Stimulated activated naive B cell treated with anti-CD40 and anti-IgM and Interleukin-4, amounts not matched to agents 10 μg/mL and 1 μg/mL and 100 μg/mL, for 72 hours (primary cell): ENCODE measurements at places on chromosomes 7 and 10.

DNA sequence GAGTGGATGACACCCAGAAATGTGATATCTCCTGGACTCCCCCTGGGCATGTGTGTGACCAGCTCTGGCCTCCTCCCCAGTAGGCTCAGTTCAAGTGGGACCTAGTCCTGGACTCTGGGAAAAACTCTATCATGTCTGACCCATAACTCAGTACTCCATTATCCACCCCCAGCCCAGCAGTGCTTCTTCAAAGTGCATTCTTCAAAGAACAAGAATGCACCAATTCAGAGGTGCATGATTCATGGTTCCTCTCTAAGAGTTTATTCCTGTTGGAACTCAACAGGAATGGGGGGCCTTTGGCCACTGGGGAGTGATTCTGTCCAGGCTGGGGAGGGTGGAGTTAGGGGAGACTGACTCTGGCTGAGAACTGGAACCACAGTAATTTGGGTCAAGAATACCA, 173.6 kb upstream of the CXCL12 start:
- DNase-seq, result no peak

DNA sequence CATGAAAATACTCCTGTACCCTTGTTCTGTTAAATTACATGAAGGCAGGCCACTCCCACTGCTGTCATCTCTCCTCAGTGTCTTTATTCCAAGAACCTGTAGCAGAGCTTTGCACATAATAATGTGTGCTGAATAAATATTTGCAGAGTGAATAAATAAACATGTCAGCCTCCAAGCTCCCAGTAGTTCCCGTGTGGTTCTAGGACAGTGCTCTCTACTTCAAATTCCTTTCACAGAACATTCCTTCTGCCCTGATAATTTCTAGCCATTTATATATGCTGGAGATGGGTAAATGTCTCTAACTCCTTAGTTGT, 20.3 kb upstream of the HYAL4 start:
- DNase-seq, result no peak

- no peak for DNase-seq
Measured at GRCh38 chr7:47553309-47553708, 28.6 kb downstream of the TNS3 start.

DNA sequence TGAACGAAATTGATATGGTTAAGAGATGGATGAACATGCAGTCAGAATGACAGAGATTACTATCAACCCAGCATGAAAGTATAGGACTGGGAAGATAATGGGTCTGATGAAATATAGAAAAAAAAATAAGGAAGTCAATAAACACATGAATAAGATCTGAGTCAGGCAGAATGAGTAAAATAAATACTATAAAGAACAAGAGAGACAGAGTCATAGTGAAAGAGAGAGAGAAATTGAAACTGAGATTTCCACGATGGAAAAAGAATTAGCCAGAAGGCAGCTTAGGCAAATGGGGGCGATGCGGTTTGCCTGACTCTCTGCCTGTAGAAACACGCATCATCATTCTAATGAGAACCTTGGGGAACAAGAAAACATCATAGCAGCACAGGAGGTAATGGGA, 26.6 kb downstream of the SEMA3D start:
- peak; percentile 14 for DNase-seq

GRCh38 chr7:44313621-44314031, 11.8 kb downstream of the CAMK2B start:
- no peak for DNase-seq

DNA sequence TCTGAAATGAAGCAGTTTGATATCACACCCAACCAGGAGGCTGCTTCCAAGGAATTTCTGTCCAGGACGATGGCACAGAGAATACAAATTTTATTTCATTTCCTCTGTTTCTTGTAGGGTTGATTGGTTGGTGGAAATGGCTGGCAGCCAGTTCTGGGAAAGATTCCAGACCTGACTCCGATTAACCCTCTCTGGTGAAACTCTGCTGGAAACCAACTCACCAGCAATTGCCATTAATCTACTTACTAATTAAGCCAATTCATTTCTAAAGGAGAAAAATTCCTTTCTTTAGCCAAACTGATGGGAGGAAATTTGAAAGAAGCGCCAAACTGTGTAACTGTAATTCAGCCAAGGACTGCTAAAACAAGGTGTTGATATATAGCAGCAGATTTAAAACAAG, 10.7 kb downstream of the PTF1A start:
- DNase-seq, result no peak

- no peak for DNase-seq
Measured at GRCh38 chr10:114749510-114749909, 72.1 kb upstream of the FHIP2A start.

- DNase-seq, result no peak
Measured at GRCh38 chr10:61973906-61974305, 72.4 kb downstream of the ARID5B start.

DNA sequence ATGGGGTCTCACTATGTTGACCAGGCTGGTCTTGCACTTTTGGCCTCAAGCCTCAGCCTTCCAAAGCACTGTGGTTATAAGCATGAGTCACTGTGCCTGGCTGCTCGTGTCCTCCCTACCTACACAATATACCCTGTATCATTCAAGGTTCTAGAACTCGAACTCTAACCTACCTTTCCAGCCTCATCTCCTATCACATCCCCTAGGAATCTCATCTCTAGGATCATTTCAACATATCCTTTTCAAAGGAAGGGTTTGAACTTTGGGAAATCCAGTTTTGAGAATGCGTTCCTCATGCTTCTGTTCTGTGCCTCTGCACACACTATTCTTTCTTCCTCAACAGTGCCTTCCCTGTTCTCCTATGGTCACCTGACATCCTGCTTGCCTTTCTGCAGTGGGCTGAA, 87.8 kb upstream of the RHEB start:
- DNase-seq, result no peak

DNA sequence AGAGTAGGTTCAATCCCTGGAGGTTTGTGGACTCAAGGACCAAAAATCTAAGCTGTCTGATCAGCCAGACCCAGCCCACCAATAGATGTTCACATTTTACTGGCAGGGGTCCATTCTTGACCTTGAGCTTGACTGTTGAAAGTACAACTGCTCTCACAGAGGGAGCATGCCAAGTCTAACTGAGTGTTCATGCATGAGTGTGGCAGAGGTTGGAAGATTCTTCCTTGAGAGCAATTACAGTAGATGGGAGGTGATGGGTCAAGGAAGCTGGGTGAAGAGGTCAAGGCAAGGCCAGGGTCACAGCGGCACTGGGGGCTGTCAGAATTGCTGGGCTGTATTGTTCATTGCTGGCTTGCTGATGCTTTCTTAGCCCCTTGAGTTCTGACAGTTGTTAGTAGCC, 202.8 kb upstream of the SVIL start:
- no peak for DNase-seq

GRCh38 chr7:24017519-24017918, 266.5 kb upstream of the NPY start:
- no peak for DNase-seq

DNA sequence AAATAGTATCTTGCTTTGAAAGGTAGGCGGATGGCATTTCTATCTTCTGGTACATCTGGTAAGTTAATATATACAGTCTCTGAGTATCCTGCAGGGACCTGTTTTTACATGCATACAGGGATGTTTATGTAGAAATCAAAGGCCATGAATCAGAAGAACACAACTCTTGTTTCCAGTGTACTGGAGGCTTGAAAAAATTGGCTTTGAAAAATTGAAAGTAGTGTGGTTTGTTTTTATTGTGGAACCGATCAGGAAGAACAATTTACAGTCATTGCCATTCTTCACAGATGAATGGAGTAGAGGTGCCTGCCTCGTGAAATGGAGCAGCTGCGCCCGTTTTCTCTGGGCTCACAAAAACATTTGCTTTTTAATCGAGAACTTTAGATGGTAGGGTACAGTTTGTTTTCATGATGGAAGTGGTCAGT, 54.0 kb upstream of the RPA3 start:
- DNase-seq, result peak; percentile 20

DNA sequence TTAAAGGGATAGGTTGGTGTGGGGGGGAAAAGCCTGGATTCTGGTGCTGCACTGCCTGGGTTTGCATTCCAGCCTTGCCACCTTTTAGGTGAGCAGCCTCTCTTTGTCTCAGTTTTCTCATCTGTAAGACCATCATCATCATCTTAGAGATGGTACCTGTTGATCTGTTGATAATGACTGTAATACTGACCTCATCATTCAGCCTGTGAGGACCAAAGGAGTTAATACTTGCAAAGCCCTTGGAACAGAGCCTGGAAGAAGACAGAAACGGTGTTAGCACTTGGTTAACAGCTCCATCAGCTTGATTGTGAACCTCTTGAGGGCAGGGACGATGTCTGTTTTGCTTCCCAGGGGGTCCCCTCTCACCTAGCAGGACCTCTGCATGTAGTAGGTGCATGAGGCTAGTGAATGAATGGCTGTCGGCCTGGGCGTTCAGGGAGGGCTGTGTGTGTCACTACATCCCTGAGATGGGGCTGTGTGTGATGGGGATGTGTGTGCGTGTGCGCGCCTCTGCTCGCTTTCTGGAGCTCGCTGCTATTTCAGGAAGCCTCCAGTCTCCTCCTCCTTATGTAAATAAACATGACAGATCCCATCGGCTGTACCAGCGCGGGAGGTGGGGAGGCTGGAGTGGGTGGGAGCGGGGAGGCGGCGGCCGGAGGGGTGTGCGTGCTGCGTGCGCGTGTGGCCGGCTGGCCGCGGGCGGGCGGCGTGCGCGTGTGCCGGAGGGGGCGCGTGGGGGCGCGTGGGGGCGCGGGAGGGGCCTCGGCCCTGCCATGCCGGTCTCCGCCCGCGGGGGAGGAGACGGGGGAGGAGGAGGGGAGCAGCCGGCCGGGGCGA, 61.2 kb downstream of the NEURL1 start:
- no peak for DNase-seq

- DNase-seq, result no peak
Measured at GRCh38 chr10:33803248-33803647, 468.8 kb upstream of the NRP1 start.

- no peak for DNase-seq
Measured at GRCh38 chr7:44056681-44057080, 8.7 kb downstream of the PGAM2 start.

DNA sequence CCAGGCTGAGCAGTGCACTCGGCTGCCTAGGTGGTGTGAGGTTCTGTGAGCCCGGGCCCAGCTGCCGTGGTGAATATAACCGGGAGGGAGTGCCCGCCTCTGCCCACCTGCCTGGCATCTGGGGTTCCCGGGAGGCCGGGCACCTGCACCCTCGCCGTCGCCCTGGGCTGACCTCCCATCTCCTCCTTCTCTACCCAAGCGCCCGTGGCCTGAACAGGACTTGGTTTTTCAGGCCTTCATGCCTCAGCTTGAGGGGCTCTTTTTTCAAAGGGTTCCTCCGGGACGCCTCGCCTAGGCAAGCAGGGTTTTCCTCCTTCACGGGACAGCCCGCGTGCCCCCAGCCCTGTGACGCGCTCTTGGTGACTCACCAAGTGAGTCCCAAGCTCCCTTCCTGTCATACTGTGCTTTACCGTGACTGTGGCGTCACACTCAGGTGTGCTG, 9.9 kb downstream of the INPP5A start:
- DNase-seq, result peak; percentile 55

- DNase-seq, result no peak
Measured at GRCh38 chr10:58237014-58237834, 30.5 kb downstream of the IPMK start.

DNA sequence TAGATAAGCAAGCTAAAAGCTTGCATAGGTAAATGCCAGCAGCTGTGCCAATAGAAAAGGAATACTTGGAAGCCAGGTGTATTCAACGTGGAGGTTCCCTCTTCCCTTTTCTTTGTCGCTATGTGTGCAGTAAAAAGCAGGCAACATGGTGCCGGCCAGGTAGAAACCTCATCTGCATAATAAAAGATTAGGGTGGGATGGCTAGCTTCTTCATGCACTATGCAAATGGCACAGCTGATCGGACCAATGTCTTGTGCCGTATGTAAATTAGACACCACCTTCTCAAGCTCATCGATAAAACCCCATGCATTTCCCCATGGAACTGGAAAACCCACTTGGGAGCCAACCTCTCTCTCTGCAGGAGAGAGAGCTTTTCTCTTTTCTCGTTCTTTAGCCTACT, 150.9 kb upstream of the FOXK1 start:
- no peak for DNase-seq

DNA sequence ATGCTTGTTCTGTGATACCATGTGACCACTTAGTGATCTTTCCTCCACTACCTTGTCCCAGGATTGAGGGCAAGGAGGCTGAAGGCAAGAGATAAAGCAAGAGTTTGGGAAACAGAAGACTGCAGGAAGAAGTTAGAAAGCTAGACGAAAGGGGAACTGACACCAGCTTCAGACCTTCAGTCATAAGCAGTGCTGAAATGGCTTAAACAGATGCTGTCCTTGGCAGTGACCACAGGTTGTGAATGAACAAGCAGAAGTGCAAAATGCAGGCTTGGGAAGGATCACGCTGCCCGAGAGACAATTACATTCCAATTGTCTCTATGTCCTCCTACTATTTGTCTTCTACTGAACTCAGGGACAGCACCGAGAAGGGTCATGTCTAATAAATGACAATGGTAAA, 704.9 kb upstream of the AUTS2 start:
- no peak for DNase-seq

DNA sequence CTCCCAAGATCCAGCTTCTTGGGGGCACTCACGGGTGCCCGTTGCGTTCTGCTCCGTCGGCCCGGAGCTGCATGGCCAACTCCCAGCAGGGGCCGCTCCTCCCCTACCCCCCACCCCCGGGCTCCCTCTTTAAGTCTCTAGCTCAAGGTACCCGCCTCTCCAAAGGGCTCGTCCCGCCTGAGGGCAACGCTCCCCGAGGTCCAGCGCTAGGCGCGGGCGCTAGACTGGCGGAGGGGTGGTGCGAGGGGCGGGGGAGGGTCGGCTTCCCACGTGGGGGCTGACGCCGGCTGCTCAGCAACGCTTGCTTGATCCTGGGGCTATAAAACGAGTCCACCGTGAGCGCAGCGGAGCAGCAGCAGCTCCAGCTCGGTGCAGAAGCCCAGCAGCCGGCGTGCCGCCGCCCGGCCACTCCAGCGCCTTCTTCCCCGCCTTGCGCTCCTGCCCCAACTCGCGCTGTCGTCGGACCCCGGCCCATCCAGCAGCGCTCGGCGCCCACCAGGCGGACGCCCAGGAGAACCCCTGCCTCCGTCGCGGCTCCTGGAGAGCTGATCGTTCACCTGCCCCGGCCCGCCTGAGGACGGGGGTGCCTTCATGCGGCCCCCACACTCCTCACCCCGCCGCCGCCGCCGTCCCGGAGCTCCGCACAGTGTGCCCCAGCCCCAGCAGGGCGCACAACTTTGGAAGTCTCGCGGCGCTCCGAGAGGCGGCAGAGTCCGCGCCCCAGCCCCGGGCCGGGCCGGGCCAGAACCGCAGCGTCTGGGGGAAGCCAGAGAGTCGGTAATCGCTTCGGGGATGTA, at the start of gene ADRA2A:
Gene ADRA2A, plus strand, starts transcription at position 348 of the 797 bp plus-strand sequence. CDS start 968 bp downstream, outside the sequence.
- DNase-seq, result peak; percentile 21
